ENCODE measurements at places on chromosomes 11 and 22. TPM values are rescaled to one million over a fixed set of nuclear protein-coding genes. Genes with fewer than 3 reads are reported as not detected.

Gene CBLIF
- not detected for total RNA-seq

Gene TEX12
- not detected for total RNA-seq

Gene CRYAB
- total RNA-seq, result 15.9 TPM

Gene BRMS1
- total RNA-seq, result 102 TPM

Gene SCGB2A2
- total RNA-seq, result not detected

Gene KRTAP5-11
- not detected for total RNA-seq

Data from A549 treated with ZK216348 at 1 μM for 4 hours (cell line).